ENCODE measurements at places on chromosomes 1 and 21.

DNA sequence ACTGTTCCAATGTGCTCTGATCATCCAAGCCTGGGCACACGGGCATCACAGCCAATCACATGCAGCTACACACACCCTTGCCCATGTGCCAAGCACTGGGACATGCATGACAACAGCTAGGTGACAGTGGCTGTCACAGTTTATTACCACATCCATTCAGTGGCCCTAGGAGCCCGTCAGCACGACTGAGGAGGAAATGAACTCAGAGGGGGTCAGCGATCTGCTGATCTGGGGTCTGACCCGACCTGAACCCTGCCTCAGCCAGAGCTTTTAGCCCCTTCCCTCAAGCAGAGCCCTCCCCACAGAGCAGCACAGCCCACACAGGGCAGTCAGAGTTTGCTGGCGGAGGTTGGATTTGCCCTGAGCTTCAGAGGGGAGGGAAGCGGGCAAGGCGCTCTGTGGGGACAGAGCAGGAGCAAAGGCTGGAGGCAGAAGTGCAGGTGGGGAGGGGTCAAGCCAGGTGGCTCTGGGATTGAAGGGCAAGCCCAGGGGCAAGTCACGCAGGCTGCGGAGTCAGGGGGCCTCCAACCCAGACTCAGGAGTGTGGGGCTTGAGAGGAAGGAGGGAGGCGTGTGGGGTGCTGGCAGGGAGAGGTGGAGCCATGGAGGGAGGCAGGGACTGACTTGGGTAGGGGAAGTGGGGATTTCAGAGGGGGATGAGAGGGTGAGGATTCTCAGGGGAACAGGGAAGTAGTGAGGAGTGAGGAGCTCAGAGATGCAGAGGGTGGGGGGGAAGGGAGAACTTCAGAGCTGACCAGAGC is 10.4 kb downstream of the SH3BGRL3 start:
- no peak overlapping the region for H3K4me3 ChIP-seq
- H3K27ac ChIP-seq: peak overlapping the region; percentile 78
- no peaks in the 10 kb centered on the region for H3K36me3 ChIP-seq
- DNase-seq: no peak
- peaks cover 56% of the 10 kb centered on the region for H3K4me1 ChIP-seq

GRCh38 chr1:234324821-234325220 is 48.4 kb upstream of the COA6 start:
- no peaks in the 10 kb centered on the region for H3K36me3 ChIP-seq
- H3K27ac ChIP-seq: no peak overlapping the region
- no peak for DNase-seq

GRCh38 chr1:25700144-25700523 is 83.5 kb downstream of the MAN1C1 start:
- no peak for DNase-seq
- peaks cover 75% of the 10 kb centered on the region for H3K4me1 ChIP-seq
- no peaks in the 10 kb centered on the region for H3K36me3 ChIP-seq
- no peaks in the 10 kb centered on the region for H3K27me3 ChIP-seq
- H3K27ac ChIP-seq: peak overlapping the region; percentile 7
- no peak overlapping the region for H3K4me3 ChIP-seq

GRCh38 chr1:108009603-108010195 is 44.7 kb upstream of the VAV3 start:
- H3K27me3 ChIP-seq: no peaks in the 10 kb centered on the region
- no peak for DNase-seq
- H3K27ac ChIP-seq: no peak overlapping the region
- H3K4me1 ChIP-seq: no peaks in the 10 kb centered on the region

DNA sequence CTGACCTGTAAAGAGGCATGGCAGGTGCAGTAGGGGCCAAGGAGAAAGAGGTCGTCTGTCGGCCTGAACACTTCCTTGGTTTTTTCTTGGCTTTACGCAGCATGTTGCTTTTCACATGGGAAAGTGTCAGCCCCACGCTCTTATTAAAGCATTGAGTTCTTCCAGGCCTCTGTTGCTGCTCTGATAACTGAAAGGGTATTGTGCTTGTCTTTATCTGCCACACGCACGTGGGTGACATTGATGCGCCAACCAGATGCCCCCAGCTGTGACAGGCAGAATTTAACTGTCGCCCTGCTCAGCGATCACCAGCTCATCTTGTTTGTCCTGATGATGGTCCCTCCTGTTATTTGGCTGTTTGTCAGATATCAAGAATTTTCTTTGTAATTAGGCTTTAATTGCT is 76.5 kb downstream of the GALNT2 start:
- no peak overlapping the region for H3K4me3 ChIP-seq
- H3K27me3 ChIP-seq: no peaks in the 10 kb centered on the region
- H3K4me1 ChIP-seq: peaks cover 71% of the 10 kb centered on the region
- H3K36me3 ChIP-seq: no peaks in the 10 kb centered on the region
- no peak for DNase-seq

- H3K27ac ChIP-seq: no peak overlapping the region
- no peaks in the 10 kb centered on the region for H3K27me3 ChIP-seq
- H3K4me1 ChIP-seq: peaks cover 5% of the 10 kb centered on the region
- H3K4me3 ChIP-seq: no peak overlapping the region
- peaks cover 25% of the 10 kb centered on the region for H3K36me3 ChIP-seq
Measured at GRCh38 chr21:25722631-25723030, 12.1 kb downstream of the ATP5PF start.

GRCh38 chr1:89527750-89528381 is 3.2 kb downstream of the LRRC8B start:
- peaks cover 22% of the 10 kb centered on the region for H3K27me3 ChIP-seq
- H3K36me3 ChIP-seq: peaks cover 5% of the 10 kb centered on the region
- no peak for DNase-seq
- no peak overlapping the region for H3K27ac ChIP-seq
- H3K4me3 ChIP-seq: no peak overlapping the region

GRCh38 chr1:215241451-215241850 is 158.9 kb downstream of the KCNK2 start:
- no peaks in the 10 kb centered on the region for H3K27me3 ChIP-seq
- H3K4me3 ChIP-seq: no peak overlapping the region
- H3K4me1 ChIP-seq: no peaks in the 10 kb centered on the region
- H3K36me3 ChIP-seq: no peaks in the 10 kb centered on the region
- no peak overlapping the region for H3K27ac ChIP-seq

DNA sequence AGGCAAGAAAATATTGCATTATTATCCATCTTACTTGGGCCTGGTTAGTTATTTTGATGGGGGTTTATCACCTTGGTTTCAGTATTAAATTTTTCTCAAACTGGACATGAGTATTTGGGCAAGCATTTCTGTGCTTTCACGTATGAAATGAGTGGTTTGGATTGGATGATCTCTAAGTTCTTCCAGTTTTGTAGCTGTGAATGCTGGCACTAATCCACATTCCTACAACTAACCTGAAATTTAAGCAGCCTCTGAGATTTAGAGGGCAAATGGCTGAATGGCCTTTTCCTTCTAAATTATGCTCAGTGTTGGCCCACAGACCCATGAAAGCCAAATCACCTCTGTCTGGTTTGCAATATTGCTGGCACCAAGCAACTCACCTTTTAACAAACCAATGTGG is 475.0 kb upstream of the B3GALT2 start:
- no peaks in the 10 kb centered on the region for H3K36me3 ChIP-seq
- DNase-seq: no peak
- H3K27me3 ChIP-seq: no peaks in the 10 kb centered on the region
- H3K4me3 ChIP-seq: no peak overlapping the region
- no peaks in the 10 kb centered on the region for H3K4me1 ChIP-seq

All from neural crest cell (in vitro differentiated cells).